Progenitor cell of endocrine pancreas (in vitro differentiated cells): ENCODE measurements at places on chromosomes 7 and 10. TPM values are rescaled to one million over a fixed set of nuclear protein-coding genes. Genes with fewer than 3 reads are reported as not detected.

Gene TMEM184A
- 7.4 and 8.6 TPM in 2 replicates for total RNA-seq

Gene NDUFB8
- 159 and 167 TPM in 2 replicates for total RNA-seq

Gene SPOCK2
- total RNA-seq, result 47.7 and 49.1 TPM in 2 replicates

DNA sequence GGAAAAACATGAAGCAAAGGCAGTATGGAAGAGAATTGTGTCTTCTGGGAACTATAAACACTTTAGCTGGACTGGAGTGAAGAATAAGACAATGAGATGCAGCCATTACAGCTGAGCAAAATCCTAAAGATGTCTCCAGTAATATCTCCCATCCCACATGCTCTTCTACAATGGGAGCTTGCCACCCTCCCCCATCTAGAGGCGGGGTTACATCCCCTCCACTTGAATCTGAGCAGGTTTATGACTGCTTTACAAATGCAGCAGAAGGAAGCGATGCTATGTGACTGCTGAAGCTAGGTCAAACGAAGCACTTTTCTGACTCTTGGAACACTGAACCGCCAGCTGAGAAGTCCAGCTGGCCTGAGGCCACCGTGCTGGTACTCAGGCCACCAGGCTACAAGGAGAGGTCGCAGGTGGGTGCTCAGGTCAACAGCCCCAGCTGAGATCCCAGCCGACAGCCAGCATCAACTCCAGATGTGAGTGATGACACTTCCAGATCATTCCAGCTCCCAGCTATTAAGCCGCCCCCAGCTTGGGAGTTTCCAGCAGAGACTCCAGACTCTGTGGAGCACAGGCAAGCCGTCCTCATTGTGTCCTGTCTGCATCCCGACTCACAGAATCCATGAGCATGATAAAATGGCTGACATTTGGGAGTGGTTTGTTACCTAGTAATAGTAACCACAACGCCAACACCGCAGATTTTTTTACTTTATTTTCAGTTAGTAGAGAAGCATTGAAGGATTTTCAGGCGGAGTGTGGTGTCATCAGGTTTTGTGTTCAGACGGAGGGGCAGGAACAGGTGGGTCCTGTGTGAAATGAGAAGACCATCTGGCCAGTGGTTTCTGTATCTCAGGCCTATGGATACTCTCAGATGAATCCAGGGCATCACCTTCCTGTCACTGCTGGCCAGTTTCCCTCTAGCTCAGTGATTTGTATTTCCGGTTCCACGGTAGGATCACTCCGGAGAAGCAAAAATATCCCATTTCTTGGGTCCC, 89.3 kb downstream of the NPY start:
- H3K36me3 ChIP-seq, result no peaks in the 10 kb centered on the region
- H3K4me1 ChIP-seq, result peaks cover 18% of the 10 kb centered on the region

DNA sequence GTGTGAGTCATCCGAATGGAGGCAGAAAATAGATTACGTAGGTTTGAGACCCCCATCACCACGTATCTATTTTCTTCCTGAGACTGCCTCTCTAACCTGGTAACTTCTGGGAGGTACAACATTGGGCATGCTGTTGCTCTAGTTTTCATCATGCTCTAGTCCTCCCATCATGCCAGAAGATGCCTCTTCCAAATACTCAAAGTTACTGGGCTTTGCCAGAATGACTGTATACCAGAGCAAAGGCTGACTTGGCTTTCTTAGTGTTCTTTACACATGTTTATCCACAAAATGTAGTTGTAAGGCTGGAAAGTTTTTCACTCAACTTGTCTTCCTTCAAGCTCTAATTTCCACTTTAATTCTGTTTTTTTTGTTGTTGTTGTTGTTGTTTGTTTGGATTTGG, 370.5 kb downstream of the MDFIC start:
- H3K27me3 ChIP-seq, result no peaks in the 10 kb centered on the region
- DNase-seq, result no peak
- H3K27ac ChIP-seq, result no peak overlapping the region

DNA sequence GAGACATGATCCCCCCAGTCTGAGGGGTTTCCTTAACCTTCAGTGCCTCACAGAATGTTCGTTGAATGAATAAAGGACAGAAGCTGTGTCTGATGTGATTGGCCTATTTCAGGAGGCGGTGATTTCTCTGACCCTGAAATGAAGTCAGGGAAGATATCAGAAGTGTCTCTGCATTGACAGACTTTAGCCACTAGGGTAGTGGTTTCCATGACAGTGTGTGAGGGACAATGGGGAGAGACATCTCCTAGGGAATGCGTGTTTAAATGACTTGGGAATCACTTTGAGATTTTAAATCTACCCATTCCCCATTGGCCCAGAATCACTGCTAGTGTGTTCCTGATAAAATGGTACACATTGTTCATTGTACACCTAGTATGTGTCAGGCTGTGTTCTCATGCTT, 132.0 kb downstream of the CFAP58 start:
- H3K4me1 ChIP-seq, result no peaks in the 10 kb centered on the region
- H3K36me3 ChIP-seq, result no peaks in the 10 kb centered on the region
- no peak overlapping the region for H3K4me3 ChIP-seq
- DNase-seq, result no peak
- H3K27me3 ChIP-seq, result peaks cover 7% of the 10 kb centered on the region

- H3K4me1 ChIP-seq, result no peaks in the 10 kb centered on the region
- no peaks in the 10 kb centered on the region for H3K27me3 ChIP-seq
- H3K27ac ChIP-seq, result no peak overlapping the region
- DNase-seq, result no peak
- H3K4me3 ChIP-seq, result no peak overlapping the region
Measured at GRCh38 chr10:80526218-80526617, 11.5 kb upstream of the SH2D4B start.

DNA sequence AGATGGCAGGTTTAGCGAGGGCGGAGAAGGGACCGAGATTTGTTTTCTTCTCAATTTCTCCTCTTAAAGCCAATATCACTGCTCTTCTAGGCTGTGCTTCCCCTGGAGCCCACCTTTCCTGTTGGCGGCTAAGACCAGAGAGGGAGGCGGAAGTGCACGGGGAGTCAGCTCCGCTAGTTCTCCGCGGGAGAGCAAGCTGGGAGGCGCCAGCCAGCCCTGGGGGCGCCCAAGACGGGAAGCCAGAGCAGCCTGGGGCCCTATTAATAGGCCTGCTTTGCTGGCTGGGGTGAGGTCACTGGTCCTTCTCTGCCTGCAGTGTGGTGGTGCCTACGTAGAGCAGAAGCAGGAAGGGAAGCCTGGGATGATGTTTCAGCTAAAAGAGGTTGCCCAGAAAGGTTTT, 61.6 kb downstream of the LSM5 start:
- no peak for DNase-seq
- H3K27me3 ChIP-seq, result peaks cover 74% of the 10 kb centered on the region
- H3K4me1 ChIP-seq, result no peaks in the 10 kb centered on the region
- no peak overlapping the region for H3K27ac ChIP-seq
- H3K36me3 ChIP-seq, result no peaks in the 10 kb centered on the region
- peak overlapping the region; percentile 21 for H3K4me3 ChIP-seq
